ENCODE measurements at places on chromosomes 1 and 21.

- DNase-seq, result no peak
Measured at GRCh38 chr1:64055310-64055709, 148.1 kb upstream of the UBE2U start.

DNA sequence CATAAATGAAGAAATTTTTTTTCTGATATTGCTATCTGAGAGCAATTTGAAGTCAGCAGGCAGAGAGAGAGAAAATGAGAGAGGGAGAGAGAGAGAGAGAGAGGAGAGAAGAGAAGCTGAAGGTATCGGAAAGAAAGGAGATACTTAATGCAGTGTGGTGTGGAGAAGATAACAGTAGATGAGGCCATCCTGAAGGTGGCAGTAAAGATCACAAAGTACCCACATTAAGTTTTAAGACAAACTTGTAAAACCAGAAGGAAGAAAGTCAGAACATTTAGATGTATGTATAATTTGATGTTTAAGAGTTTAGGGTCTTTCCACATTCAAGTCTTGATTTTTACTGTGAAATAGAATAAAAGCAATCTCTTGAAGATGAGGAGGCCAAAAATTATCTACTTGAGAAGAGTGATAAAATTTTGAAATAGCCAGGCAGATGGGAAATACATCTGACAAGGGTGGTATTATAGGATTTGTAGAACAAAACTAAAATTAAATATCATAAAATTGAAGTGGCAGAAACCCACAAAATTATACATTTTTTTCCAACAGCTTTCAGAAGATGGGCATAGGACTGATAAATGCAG is 1753.4 kb downstream of the MRPL39 start:
- peak; percentile 16 for DNase-seq

GRCh38 chr1:33686551-33686950 is 177.3 kb upstream of the HMGB4 start:
- DNase-seq, result no peak

DNA sequence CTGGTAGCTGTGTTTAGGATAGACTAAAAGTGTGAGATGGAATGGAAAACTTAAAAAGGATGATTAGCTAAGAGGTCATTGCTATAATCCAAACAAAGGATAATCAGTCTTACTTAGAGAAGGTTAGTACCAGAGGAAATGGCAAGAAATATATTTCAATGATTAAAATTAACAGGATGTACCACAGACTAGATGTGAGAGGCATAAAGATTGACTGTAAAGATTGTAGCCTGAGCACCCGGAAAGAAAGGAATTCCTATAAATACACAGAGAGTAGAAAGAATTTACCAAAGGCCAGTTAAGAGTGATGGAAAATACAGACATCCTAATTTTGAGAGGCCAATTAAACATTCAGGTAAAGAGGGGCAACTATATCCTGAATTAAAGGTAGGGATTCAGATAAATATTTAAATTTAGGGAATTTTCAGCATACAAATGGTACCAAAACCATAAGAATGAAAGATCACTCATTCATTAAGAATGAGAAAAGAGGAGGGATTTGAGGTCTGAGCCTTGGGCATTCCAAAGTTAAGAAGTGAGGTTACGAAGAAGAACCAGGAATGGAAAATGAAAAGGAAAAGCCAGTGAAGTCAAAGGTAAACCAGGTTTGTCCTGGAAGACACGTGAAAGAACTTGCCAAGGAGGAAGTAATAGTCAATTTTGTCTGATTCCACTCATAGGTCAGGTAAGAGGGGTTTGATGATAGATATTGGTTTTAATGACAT is 46.4 kb upstream of the RGS1 start:
- no peak for DNase-seq

GRCh38 chr1:236887081-236887480 is 92.0 kb downstream of the MTR start:
- no peak for DNase-seq

DNA sequence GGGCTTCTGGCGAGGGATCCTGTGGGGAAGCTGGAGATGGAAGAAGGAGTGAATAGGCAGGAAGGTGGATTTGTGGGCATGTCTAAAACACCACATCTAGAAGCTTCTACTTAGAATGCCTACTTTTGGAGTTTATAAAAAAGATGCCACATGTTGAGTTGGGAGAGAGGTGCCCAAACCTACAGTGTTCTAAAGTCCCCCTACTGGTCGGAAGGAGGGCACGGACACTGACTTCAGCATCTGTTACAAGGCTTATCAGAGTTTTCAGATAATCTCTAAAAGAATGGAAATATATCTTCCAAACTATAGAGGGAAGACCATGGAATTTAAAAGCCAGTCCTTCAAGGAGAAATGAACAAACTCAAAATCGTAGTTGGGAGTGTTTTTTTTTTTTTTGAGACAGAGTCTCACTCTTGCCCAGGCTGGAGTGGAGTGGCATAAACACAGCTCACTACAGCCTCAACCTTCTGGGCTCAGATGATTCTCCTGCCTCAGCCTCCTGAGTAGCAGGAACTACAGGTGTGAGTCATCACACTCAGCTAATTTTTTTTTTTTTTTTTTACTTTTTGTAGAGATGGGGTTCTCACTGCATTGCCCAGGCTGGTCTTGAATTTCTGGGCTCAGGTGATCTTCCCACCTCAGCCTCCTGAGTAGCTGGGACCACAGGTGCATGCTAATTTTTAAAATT is 14.8 kb downstream of the IBA57 start:
- DNase-seq, result no peak

- DNase-seq, result no peak
Measured at GRCh38 chr1:88777604-88778149, 93.6 kb downstream of the PKN2 start.

GRCh38 chr1:33246171-33246570 is 10.1 kb upstream of the ZNF362 start:
- DNase-seq, result no peak

- no peak for DNase-seq
Measured at GRCh38 chr1:209021622-209022021, 561.9 kb upstream of the CAMK1G start.

- no peak for DNase-seq
Measured at GRCh38 chr1:174940646-174941175, 59.0 kb upstream of the CACYBP start.

- no peak for DNase-seq
Measured at GRCh38 chr1:37825506-37825905, 17.5 kb upstream of the YRDC start.

GRCh38 chr21:41229509-41230248 is 61.7 kb downstream of the BACE2 start:
- no peak for DNase-seq

GRCh38 chr1:65827346-65827745 is 34.7 kb downstream of the PDE4B start:
- DNase-seq, result no peak

DNA sequence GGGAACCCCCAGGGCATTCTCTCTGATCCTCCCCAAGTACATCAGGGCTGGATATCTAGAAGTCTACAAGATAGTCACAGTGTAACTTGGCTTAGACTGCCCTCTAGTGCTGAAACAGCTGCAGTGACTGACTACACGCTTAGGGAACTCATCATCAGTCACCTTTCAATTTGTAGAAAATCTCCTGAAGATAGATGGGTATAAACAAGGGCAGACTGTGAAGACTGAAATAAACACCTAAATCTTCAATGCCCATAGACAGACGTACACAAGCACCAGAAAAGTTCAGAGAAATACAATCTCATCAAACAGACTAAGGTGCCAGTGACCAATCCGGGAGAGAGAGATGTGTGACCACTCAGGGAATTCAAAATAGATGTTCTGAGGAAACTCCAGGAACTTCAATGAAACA is 46.6 kb downstream of the PACC1 start:
- peak; percentile 58 for DNase-seq

DNA sequence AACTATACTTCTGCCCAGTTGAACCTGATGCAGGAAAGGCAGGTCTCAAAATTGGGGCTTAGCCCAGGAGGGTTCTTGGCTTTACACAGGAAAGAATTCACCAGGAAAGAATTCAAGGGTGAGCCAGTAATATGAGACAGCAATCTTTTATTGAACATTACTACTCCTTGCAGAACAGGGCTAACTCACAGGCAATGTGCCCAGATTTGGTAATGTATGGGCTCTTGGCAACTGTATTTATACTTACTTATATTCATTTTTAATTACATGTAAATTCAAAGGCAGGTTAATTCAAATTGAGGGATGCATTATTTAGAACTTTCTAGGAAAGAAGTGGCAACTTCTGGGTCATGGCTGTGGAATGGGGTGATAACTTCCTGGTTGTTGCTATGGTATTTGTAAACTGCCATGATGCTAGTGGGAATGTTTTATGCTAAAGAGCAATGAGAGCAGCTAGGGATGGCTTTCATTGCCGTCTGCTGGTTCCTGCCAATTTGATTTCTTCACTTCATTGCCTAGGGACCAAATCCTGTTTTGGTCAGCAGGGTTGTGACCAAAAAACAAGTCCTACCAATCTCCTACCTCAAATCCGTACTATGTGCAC is 107.5 kb downstream of the CHRM3 start:
- no peak for DNase-seq

DNA sequence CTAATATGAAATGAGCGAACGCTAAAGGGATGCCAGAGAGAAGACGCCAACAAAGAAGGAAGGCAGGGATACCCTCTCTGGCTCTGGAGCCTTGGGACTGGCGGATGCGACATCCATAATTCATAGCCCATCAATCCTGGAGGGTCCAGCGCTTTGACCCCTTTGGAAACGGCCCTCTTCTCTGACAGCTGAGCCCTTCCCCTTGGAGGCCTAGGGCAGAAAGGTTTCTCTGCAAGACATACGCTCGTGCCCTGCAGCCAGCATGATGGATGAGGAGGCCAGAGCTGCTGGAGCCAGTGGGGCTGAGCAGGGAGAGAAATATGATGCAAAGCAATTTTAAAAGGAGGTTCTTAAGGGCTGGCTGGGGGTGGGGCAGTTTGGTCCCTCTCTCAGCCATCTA is 22.2 kb downstream of the OPTC start:
- no peak for DNase-seq

DNA sequence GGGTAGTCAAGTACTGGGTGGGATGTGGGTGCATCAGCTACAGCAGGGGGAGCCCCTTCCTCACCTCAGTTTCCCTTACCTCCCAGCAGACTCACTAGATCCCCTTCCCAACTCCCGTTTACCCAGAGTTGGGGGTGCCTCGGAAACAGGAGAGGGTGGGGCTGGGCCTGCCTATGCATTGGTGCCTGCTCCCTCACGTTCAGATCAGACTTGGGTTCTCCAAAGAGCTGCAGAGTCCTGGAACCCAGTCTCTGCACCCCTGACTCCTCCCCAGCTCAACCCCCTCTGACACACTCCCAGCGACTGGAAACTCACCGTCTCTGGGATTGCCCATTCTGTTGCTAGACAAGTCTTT is 6.0 kb downstream of the FOXO6 start:
- DNase-seq, result no peak

DNA sequence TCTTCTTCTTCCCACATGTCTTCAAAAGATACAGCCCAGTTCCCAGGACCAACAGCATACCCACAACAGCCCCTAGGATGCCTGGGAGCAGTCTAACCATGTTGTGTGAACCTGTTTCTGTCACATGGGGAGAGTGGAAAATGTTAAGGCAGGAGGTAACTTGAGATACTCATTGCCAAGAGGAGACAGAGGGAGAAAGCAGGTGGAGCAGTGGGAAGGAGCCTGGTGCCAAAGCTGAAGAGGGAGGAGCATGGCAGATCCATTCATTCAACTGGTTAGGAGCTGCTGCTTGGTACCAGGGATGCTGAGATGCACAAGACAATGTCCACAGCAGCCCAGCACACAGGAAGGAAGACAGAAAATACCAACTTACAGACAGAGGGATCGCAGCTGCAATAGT is 149.8 kb upstream of the ETV3 start:
- DNase-seq, result no peak

DNA sequence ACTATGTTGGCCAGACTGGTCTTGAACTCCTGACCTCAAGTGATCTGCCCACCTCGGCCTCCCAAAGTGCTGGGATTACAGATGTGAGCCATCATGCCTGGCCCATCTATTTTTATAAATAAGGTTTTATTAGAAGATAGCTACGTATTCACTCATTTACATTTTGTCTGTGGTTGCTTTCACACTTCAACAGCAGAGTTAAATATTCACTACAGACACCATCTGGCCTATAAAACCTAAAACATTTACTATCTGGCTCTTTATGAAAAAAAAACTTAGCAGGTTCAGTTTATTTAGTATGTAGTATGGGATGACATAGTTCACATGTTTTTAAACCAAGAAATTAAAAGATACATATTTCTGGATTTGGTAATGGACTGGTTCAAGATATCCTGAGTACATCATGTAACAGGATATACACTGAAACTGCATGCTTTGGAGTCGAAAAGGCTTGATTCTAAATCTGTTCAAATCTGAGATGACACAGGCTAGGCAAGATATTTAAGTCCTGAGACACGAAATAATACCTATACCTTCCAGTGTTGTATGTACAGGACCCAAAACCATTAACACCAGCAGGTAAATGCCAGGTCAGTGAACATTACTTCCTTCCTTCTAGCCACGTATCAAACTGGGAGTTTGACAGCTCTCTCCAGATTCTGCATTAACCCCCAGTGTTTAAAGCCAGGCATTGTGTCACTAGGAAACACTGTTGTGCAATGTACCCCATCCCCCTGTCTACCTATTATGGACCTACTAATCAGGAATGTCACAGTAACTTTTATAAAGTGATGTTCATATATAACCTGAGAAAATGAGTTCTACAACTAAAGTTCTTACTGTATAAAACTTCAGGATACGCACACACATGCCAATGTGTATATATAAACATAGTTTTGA is 54.3 kb upstream of the SDC3 start:
- no peak for DNase-seq

DNA sequence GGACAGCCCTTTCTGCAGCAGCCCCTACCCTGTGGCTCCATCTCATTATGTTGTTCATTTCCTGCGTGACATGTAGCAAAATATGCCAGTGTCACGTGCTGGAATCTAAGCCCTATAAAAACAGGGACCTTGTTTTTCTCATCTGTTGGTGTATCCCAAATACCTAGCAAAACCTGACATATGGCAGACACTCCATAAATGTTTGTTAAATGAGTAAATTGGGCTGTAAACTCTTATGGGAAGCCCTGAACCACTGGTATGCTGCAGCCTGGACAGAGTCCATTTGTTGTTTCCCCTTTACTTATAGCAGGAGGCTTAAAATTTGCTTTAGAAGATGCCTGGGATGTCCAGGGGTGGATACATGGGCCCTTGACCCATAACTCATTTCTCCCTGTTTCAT is 363.8 kb downstream of the NPHP4 start:
- no peak for DNase-seq

DNA sequence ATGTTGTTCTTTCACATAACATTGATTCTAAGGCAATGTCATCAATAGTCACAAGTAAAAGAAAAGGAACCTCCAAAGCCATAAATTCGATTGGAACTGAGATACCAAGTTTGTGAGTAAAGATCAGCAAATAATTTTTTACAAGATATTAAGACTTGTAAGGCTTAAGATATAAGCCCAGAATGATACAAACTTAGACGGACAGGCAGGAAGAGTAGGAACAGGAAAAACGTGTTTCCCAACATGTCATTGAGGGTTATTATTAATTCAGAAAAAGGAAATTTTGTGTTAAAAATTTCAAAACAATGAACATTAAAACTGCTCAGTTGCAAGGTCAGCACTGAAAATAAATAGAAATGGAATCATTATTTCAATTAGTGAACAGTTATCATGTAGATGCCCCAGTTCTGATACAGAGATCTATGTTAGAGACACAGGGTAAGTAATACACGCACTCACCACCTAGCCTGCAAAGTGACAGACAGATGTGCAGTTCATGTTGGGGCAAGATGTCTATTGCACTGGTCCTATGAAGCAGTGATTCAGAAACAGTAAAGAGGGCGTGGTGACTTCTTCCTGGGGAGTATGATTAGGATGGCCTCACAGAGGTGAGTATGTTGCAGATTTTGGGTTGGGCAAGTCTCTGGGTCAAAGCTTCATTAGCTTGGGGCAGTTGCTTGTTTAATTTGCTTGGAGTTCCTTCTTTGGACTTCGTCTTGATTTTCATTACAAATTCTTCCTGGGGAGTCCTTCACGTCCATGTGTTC is 284.4 kb downstream of the SETD4 start:
- DNase-seq, result no peak
